ENCODE measurements at places on chromosomes 16 and 17.

- DNase-seq, result no peak
Observed at GRCh38 chr16:73383195-73383987, 335.5 kb upstream of the ZFHX3 start.

GRCh38 chr16:9946022-9946720, 236.1 kb downstream of the GRIN2A start:
- no peak for DNase-seq

- no peak for DNase-seq
Observed at GRCh38 chr16:69660166-69660565, 66.2 kb downstream of the NQO1 start.

- DNase-seq, result no peak
Observed at GRCh38 chr17:28747051-28747691, 3.4 kb downstream of the TRAF4 start.

DNA sequence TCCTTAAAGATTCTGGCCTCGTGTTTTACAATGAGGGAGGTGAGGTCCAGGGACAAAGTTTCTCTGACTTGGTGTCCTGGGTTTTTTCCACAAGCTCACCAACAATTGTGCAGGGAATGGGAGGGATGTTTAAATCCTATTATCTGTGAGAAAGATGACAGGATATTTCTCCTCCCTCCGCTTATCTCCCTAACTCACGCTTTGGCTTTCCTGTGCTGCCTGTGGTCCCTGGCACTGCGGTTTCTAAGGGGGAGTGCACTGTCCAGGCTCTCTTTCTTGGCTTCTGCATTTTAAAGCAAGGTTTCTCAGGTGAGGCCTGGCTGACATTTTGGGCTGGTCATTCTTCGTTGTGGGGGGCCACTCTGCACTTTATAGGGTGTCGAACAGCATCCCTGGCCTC, 16.4 kb downstream of the GGA3 start:
- DNase-seq, result no peak

- no peak for DNase-seq
Observed at GRCh38 chr17:74992223-74992622, 4.8 kb downstream of the CDR2L start.

GRCh38 chr16:84246679-84247077, 6.9 kb upstream of the KCNG4 start:
- DNase-seq, result no peak

DNA sequence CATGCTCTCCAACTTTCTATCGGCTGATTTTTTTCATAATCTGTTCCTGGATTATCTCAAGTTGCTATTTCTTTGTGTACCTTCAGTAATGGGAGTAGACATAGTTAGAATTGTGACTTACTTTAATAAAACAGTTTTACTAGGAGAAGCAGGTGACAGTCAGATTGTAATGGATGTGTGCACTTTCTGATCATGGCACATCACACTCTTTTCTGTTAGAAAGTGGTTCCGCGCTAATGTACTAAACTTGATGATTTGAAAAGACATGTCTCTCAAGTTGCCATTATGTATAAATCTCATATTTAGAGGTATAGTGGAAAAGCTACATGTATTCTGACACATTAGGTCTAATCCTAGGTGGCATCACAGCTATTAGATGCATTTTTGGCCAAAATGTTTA, 121.3 kb upstream of the CDH8 start:
- no peak for DNase-seq

DNA sequence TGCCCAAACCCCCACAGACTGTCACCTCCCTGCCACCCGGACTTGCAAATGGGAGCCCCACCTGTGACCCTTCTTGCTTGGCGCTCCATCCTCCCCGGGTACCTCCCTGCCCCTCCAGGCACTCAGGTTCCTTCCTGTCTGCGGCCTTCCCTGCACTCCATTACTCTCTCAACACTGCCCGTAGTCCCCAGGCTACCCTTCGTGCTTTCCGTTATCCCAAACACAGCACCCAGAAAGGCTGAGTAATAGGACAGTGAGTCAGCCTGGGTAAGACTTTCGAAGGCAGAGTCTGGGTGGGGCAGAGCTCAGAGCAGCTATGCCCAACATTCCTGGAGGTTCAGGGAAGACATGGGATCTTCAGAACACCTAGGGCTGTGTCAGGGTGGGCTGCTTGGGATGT, 16.6 kb upstream of the C16orf74 start:
- DNase-seq, result peak; percentile 82

- no peak for DNase-seq
Observed at GRCh38 chr16:28984619-28985135, at the start of gene LAT. LAT (plus strand) TSS chr16:28985052; CDS start chr16:28985418, 366 bp downstream.

DNA sequence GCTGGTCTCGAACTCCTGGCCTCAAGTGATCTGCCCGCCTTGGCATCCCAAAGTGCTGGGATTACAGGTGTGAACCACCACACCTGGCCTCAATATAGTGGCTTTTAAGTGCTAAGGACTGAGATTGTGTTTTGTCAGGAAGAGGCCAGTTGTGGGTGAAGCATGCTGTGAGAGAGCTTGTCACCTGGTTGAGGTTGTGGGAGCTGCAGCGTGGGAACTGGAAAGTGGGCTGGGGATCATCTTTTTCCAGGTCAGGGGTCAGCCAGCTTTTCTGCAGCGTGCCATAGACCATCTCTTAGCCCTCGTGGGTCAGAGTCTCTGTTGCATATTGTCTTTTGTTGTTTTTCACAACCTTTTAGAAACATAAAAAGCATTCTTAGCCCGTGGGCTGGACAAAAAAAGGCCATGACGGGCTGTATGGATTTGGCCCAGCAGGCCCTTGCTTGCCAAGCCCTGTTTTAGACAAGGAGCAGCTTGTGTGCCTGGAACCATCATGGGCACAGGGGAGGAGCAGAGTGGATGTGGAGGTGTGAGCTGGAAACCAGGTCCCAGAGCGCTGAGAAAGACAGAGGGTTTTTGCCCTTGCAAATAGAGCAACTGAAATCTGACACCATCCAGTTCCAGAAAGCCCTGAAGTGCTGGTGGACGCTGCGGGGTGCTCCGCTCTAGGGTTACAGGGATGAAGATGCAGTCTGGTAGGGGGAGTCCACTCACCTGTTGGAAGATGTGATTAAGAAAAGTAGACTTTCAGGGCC, 5.5 kb downstream of the BIRC5 start:
- DNase-seq, result no peak
